ENCODE measurements at places on chromosomes 7 and 10.

- no peak for DNase-seq
Measured at GRCh38 chr7:117827862-117828261, 45.4 kb downstream of the CTTNBP2 start.

DNA sequence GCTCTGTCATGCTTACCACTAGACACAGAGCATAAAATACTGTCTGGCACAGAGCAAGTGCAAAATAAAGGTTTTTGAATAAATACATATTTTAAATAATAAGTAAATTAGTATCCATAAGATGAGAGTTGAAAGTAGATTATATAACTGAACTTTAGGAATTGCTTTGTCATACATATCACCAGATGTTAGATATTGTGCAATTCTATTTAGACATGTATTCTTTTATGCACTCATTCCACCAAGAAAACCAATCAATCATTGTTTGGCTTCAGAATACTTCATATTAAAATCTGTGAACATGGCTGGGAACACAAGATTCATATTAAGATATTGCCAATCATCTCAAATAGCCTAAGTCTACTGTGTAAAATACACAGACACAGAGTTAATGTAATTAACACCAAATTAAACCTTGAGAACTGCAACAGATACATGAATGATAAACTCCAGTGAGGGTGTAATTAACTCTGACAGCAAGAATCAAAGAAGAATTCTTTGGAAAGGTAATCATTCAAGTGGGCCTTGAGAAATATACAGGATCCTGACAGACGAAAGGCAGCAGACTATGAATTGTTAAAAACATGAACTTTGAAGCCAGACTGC, 201.0 kb upstream of the PTN start:
- no peak for DNase-seq

GRCh38 chr10:31760674-31761081, 168.0 kb downstream of the ARHGAP12 start:
- no peak for DNase-seq

DNA sequence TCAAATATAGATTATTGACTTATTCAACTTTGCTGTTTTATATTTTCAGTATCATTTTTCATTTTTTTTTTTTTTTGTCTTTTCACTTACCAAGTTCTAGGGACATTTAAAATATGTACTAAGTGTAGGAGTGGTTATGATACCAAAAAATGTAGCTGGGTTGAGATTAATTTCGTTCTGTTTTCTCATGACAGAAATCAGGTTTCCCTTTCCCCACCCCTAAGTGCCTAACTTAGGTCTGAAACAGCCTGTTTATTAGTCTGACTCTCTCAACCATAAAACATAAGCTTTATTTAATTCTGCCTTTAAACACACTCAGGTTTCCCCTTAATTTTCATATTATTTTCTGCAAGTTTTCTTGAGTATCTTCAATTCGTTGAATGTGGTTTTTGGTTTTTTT, 22.1 kb downstream of the TMEM106B start:
- DNase-seq, result no peak

- no peak for DNase-seq
Measured at GRCh38 chr10:98492763-98493162, 46.0 kb upstream of the HPS1 start.

GRCh38 chr10:100370714-100371481, 23.9 kb downstream of the SCD start:
- DNase-seq, result peak; percentile 26

GRCh38 chr10:283916-284356, 148.7 kb downstream of the ZMYND11 start:
- no peak for DNase-seq

DNA sequence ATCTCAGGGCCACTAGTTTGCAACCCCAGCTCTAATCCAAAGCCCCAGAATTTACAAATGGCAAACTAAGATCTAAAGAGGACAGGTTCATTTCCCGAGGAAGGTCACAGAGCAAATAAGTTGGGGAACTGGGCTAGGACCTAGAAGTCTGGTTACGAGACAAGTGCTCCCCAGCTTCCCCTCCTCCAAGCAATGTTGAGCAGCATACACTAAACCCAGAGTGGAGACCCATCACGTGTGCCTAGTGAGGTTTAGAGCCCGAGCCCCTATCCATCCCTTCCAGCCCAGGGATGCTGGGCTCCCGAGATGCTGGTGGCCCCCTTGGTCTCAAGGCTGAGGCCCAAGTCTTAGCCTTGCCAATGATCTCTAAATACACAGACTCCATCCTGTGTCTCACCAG, 209.5 kb upstream of the ZMIZ1 start:
- DNase-seq, result no peak

DNA sequence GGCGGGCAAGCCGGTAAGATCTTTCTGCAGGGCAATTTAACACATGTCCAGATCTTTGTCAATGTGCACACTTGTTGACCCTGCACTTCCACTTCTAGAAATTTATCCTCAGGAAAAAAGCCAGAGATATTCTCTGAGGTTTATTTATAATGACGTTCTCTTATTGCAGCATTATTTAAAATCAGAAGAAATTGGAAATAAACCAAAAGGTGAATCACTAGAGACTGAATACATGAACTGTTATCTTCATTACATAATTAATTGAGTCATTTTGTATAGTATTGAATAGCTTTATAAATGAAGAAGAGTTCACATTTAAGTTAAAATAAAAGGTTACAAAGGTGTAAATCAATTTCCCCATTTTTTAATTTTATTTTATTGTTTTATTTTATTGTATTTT, 16.3 kb upstream of the SAR1A start:
- DNase-seq, result no peak

DNA sequence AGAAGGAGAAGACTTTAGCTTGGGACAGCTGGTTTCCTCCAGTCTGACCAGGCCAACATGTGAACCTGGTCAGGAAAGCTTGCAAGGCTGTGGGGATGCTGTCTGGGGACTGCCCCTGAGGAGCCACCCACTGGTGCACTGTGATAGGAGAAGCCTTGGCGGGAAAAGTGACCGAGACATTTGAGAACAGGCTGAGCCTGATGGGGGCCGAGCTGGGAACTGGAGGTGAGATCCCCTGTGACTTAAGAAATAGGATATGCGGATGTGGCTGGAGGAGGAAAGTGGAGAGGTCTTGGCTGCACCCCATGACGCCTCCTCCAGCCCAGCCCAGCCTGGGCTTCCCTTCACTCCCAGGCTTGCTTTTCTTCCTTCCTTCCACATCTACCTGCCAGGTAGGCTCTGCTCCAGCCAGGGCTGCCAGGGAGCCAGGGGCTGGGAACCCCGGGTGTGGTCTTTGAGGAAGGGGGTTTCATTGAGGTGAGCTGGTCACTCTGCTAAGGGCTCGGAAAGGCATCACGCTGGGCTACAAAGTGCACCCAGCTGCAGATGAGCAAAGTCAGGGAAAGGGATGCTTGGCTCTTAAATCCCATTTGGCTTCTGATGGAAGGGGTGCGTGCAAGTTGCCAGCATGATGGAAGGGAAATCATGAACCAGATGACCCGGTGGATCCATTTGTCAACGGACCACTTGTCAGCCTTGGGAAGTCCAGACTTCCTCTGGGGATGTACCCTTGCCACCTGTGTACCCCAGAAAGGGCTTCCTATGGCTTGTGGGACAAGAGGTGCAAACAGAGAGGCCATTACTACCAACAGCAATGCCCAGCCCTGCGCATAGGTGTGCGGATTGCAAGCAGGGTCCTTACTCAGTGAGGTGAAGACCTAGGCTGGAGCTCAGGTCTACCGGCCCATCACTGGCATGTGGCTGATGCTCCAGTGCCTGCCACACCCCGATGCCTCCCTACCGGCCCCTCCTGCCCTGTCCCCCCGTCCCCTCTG, 66.3 kb downstream of the C10orf143 start:
- DNase-seq, result no peak

DNA sequence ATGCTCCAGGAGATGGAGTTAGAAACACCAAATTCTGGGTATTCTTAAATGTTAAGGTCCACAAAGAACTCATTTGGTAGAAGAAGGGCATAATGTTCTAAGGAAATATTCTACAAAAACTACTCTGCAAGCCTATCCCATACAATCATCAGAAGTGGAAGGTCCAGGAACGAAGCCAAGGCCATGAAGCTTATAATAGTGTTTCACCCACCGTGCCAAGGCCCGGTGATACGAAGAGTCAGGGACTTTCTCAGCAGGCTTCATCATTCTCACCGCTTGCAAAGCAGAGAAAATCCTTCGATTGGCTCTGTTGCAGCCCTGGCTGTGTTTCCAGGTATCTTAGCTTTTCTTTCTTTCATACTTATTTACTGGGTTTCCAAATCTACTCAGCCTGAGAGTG, 351.9 kb upstream of the CELF2 start:
- DNase-seq, result no peak

- no peak for DNase-seq
Measured at GRCh38 chr7:69091521-69091920, 506.8 kb upstream of the AUTS2 start.

- DNase-seq, result no peak
Measured at GRCh38 chr7:141103847-141104429, 30.1 kb downstream of the TMEM178B start.

DNA sequence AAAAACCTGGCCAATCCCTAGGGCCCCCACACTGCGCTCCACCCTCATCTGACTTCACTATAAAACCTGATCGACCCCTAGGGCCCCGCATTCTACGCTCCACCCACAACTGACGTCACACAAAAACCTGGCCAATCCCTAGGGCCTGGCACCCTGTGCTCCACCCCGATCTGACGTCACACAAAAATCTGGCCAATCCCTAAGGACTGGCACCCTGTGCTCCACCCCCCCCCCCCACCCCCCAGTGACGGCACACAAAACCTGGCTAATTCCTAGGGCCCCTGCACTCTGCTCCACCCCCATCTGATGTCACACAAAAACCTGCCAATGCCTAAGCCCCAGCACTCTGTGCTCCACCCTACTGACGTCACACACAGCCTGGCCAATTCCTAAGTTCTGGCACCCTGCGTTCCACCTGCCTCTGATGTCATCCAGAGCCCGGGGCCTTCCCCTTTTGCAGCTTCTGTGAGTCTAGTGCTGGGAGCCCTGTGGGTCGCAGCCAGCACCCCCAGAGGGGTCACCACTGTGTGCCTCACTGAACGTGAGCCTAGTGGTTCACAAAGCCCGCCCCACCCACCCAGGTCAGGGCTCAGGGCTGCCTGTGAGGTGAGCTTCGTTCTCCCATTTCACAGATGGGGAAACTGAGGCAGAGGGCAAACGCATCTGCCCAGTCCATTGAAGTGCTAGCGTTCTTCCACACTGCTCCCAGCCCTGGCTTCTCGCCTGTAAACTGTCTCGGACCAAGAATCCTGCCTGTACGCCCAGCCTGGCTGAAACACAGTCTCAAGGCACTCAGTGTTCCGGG, 40.6 kb downstream of the MICALL2 start:
- no peak for DNase-seq

DNA sequence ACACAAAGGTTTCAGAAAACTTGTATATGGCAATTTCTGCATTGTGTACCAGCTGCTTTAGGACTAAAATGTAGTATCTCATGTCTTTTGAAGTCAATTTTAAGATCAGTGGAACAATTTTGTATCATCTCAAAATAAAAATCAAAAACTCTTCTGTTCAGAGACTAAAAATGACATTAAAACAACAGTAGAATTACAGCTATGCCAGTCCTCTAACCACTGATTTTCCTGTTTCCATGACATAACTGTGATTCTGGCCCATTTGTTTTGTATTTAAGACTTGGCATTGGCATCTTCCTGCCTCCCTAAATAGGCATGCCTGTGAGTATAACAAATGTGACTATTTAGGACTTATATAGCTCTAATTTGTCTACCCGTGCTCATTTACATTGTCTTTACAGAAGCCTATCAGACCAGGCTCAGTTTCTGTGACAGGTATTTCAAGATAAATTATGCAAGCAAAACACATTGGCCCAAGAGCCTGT, 29.1 kb upstream of the VPS41 start:
- DNase-seq, result no peak

GRCh38 chr7:76198202-76198601, 3.5 kb upstream of the SRRM3 start:
- no peak for DNase-seq

- DNase-seq, result no peak
Measured at GRCh38 chr7:106255246-106255645, 29.5 kb downstream of the NAMPT start.

DNA sequence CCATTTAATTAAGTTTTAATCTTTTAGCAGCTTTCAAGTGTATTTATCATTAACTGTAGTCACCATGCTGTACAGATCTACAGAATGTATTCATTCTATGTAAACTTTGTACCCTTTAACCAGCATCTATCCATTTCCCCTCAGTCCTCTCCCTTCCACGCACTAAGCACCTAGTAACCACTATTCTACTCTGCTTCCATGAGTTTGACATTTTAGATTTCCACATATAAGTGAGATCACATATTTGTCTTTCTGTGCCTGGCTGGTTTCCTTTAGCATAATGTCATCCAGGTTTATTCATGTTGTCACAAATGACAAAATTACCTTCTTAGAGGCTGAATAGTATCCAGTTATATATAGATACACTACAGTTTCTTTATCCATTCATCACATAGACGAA, 79.7 kb downstream of the BTAF1 start:
- no peak for DNase-seq

DNA sequence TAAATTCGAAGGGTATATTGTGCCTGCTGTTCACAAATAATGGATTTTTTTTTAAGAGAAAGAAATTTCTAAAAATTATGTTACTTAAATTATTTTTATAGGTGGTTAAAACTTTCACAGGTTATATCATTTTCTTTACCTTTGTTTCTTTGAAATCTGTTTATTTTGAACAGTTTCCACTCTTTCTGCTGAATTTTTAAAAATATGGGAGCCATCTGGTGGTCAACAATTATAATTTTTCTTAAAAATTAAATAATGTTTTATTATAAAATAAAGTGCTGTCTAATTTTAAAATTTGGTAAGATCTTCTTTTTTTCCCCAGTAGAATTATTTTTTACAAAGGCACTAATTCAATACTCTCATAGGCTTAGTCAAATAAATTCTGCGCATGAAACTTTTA, 263.9 kb downstream of the ETV1 start:
- no peak for DNase-seq

DNA sequence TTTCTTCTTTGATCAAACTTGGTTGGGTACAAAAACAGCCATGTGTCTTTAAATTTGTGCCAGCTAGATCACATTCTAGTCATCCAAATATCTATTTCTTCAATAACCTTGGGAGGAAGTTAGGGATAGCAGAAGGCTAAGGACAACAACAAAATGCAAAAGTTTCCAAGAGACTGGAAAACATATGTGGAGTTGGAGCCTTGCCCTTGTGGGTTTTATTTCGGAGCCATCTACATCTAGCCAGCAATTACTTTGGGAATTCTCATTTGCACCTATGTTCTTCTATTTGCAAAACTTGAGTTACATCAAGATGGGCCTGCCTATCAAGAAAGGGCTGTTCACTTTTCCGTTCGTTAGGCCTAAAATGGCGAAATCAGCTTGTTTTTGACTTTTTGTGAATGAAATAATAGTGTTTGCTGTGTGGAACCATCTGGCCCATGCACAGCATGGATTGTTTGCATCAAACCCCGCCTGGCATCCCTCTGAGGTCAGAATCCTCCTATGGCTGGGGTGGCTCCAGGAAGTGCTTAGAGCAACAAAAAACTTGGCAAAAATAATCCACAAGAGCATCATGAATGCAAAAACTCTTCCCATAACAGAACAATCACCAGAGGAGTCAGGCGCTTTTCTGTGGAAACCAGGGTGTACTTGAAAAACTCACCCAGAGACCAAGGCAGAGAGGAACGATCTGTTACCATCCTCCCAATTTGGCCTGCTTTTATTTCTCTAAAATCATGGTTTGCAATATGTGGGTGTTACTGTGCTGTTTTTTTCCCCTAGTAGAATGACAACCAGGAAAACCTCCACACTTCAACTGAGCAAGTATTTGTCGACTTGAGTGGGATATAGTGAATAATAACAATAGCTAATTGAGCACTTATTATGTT, 36.2 kb upstream of the XPNPEP1 start:
- no peak for DNase-seq

GRCh38 chr7:27917119-27917518, 177.2 kb downstream of the TAX1BP1 start:
- DNase-seq, result no peak

GRCh38 chr7:4302203-4302905, 379.7 kb upstream of the FOXK1 start:
- no peak for DNase-seq
